ENCODE measurements at places on chromosomes 7 and 10. TPM values are rescaled to one million over a fixed set of nuclear protein-coding genes. Genes with fewer than 3 reads are reported as not detected.

ETV1 gene
- 2.8 TPM for total RNA-seq

- no peak for DNase-seq
Observed at GRCh38 chr10:46052791-46053375, 6.8 kb upstream of the MSMB start.

ZKSCAN5 gene
- total RNA-seq = 5.2 TPM

ADCYAP1R1 gene
- total RNA-seq = 0.31 TPM

CTNNA3 gene
- 0.21 TPM for total RNA-seq

DNA sequence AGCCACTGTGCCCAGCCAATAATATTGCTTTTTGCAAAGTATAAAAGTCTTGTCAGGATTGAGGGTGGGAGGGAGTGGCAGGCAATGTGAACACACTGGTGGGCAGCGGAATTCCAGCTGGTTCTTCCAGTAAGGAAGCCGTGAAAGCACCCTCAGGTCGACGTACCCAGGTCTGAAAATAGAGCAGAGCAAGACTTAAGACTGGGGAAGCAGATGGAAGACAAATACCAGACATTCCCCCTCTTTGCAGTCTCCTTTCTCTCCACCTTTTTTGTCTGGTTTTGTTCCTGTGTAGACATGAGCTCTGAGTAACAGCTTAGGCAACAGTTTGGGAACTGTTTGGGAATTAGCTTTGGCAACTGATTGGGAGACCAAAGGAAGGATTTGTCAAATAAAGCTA is 17.6 kb upstream of the CSTF2T start:
- DNase-seq = no peak

- peak; percentile 2 for DNase-seq
Observed at GRCh38 chr7:498678-499641, 20.7 kb downstream of the PDGFA start.

DNA sequence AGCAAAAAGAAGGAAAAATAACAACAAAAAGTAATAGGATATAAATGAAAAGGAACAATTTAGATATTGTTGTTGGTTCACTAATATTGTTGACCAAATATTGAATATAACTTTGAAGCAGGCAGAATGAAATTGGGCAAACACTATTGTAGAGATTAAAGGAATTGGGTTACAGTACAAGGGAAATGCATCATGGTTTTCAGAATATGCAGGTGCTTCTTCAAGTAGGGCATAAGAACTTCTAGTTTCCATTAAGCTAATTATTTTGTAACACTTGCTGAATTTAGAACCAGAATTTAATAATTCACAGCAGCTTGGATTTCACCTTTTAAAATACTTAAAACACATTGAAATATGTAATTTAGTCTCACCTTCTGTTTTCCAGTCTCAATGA is 36.5 kb downstream of the RPA3 start:
- no peak for DNase-seq

TAF3 gene
- total RNA-seq = 5.1 TPM

SFMBT2 gene
- 7.5 TPM for total RNA-seq

DNA sequence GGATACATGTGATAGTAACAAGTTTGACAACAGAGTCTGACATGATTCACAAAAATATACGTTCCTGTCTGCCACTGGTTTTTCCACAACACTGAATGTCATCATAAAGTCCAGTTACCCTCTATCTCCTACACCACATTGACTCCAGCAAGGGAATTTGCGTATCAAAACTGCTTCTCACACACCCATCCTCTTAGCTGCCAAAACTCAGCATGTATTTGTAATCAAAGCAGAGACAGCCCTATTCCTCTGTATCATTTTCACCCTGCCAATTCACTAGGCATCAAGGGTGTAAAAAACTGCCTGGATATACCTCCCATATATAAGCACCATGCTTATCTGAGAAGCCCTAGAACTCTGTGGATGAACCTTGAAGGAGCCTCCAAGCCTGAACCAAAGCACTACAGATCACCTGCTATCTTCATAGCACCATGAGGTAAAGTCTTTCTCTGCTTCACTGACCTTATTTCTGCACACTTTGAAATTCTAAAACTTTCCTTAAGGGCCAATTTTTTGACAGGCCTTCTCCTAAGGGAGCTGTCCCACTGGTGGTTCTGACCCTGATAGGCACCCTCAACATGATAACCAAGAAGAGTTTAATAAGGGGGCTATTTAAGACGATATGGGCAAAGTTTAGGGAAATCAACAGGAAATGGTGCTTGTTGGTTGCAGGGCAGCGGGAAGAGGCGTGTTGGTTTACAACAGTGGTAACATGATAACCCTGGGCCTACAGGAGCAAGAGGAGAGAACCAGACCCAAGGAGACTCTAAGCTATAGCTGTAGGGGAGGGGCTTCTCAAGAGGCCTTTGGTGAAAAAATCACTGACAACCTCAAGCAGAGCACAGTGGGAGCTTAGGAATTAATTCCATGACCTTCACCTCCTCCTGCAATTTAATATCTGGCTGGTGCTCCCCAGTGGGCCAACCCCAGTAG is at the start of gene IFIT1B:
IFIT1B (plus strand) TSS at position 352 of the 933 bp plus-strand sequence; CDS start at position 432, 80 bp downstream.
- DNase-seq = no peak

DNA sequence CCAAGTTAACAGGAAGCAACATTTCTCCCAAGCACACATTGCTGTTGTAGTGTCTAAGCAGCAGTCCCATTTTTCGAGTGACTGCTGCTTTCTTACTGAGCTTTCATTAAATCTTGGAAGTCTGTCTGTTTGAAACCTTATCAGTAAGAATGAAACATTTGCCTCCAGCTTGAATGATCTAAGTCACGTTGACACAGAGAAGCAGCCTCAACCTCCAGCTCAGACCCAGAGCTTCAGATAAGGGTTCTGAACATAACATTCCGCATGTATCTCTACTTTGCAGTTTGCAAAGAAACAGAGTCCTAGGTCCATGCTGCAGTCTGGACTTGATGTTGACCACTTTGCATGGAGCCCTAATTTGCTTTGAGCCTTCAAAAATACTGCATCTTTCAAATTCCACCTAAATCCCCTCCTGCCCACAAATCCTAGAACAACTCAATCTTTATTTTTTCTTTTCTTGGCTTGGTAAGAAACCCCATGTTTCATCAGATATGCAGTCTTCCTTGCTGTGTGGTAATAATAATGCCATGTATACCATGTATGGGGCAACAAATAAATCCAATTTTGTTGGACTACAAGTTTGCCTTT is 698.7 kb upstream of the IGFBP3 start:
- no peak for DNase-seq

DNA sequence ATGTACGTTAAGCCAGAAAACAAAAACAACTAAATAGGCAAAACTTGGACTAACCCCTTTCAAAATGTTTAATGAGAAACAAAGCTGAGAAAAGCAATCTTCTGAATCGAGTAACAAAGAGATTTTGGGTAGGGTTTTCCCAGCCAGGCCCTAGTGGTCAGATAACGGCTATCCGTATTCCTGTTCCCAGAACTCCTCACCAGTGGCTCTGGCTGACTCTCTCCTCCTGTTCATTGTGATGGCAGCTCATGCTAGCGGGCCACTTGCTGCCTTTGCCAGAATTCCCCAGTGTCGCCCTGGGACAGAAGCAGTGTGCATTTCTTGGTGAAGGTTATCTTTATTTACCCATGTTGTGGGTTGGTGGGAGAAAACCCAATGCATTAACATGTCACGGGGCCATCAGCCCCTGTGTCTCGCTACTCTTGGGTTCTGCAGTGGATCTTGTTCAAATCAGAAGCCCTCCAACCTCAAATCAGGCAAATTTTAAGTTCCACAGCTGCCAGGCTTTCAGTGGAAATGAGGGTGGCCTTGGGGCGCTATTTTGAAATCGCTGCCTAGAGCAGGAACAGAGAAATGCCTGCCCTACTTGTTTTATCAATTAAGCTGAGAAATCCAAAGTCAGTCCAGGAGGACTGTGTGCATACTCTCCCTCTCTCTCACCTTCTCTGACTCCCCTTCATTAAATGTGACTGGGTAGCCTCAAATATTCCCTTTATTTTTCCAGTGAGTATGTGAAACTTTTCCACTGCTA is 164.5 kb upstream of the NPVF start:
- no peak for DNase-seq

DNA sequence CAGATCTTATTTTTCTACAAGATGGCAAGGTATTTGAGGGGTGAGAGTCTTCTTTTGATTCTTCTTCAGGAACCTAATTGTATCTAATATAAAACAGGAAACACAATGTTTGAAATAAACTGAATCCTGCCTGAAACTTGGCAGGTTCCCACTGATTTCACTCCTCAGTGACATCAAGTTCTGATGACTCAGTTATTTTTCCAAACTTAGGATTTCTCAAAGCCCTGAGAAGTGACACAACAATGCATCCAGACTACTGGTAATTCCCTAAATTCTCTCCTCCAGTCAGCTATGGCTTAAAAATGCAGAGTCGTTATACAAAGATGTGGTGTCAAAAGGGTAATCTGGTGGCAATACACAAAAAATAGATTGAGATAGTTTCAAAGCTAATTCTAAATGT is 80.9 kb downstream of the ABLIM1 start:
- no peak for DNase-seq

DNA sequence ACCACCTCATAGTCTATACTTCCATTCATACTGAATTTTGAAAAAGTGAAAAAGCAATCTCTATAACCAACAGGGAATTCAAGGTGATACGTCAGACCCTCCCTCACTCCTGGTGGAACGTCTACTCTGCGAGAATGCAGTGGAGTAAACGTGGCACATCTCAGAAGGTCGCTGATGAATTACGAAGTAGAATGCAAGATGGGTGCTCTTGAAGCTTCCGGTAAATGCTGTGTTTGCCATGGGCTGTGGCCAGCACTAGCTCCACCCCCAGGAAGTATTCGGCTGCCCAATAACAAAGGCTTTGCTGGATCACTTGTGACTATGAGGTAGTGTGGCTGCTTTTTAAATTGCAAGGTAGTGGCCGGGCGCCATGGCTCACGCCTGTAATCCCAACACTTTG is 226.0 kb downstream of the PRPF18 start:
- DNase-seq = no peak

CNTNAP2 gene
- 3.5 TPM for total RNA-seq

DNA sequence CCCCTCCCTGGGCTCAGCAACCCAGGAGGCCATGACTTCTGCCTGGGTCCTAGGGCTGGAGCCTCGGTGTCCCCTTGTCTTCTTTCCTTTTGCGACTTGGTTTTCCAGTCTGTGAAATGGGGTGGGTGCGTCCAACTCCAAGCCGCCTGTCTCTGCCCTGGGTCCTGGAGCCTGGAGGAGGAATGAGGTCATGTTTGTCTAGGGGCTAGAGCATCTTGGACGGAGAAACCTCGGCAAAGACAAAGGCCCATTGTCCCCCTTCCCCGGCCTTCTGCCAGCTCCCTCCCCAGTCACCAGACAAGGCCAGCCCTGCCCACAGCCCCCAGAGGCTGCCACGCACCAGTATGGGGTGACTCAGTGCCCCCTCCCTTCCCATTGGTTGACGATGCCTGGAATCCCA is 39.8 kb upstream of the ELN start:
- DNase-seq = no peak

SEM1 gene
- total RNA-seq = 38.7 TPM

SRRM3 gene
- 0.95 TPM for total RNA-seq

DNA sequence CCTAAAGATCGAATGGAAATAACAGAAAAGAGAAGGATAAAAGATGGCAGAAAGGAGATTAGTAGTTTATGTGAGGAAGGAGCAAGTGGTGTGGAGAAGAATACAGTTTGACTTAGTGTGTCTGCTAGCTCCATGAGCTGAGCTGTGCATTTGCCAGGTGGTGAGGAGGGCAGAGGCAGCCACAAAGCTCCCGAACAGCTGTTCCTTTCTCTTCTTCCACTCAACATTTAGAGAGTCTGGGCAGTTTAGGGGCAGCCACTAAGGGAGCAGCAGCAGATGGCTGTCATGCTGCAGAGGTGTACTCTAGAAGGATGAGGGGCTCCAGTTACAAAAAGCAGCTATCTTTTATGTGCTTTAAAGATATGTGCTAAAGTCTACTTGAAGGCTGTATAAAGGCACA is 674.4 kb downstream of the GRM8 start:
- DNase-seq = no peak

RNF148 gene
- 0.25 TPM for total RNA-seq

DNA sequence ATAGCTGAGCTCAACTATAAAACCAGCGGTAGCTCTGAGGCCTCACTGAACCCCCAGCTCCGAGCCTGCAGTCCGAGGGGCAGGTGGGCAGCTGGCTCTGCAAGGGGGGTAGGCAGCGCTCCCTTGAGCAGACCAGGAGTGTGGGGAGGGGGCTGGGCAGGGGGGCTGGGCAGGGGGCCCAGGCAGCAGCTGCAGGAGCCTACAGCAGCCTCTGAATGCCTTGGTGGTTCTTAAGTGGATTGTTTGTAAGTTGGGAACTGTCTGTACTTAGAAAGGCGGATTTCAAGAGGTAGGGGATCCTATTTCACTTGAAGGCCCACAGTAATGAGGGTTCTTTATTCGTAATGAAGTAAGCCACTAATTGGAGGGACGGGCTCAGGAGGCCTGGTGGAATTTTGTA is 72.3 kb downstream of the ICA1 start:
- DNase-seq = no peak

DNA sequence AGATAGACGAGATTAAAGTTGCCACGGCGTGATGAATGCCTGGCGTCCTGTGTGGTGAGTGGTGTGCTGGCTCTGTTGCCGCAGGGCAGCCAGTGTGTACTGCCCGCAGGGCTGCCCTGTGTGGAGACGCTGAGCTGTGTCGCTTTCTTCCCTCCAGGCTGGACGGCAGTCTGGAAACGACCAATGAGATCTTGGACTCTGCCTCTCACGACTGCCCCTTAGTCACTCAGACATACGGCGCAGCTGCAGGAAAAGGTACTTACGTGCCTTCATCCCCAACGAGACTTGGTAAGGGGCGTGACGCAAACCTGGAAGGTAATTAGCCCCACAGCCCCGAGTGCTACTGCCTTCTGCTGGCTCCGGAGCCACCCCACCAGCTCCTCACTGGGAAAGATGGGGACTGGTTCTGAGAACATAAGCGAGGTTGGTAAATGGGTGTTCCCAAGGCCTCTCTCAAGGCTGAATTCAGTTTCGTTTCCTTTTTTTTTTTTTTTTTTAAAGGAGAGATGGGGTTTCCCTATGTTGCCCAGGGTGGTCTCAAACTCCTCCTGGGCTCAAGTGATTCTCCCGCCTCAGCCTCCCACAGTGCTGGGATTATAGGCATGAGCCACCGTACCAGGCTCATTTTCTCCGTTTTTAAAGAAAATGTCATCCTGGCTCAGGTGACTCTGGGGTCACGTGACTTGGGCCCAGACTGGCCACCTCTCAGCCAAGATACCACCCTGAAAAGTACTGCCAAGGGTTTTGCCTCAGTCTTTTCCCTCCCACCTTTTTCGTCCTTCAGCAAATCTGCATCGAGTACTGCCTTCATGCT is 39.6 kb downstream of the WIPI2 start:
- no peak for DNase-seq

DNA sequence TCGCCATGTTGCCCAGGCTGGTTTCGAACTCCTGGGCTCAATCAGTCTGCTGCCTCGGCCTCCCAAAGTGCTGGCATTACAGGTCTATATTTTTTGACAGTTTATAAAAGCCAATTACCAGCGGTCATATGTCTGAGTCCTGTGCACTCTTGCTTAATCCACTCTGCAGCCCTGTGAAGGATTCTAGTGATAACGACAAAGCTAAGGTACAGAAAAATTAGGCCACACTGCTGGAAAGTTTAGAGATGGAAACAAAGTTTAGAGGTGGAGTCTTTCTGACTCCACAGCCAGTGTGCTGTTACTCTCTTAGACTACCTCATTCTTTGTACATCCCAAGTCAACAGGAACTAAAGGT is 707 bp downstream of the PTER start:
- no peak for DNase-seq

ALOX5 gene
- 8.3 TPM for total RNA-seq

PON1 gene
- total RNA-seq = not detected

GRCh38 chr7:87067788-87068187 is 8.3 kb upstream of the ELAPOR2 start:
- no peak for DNase-seq

Data from left colon (tissue), 2 donors.